ENCODE measurements at places on chromosomes 6 and 20.

DNA sequence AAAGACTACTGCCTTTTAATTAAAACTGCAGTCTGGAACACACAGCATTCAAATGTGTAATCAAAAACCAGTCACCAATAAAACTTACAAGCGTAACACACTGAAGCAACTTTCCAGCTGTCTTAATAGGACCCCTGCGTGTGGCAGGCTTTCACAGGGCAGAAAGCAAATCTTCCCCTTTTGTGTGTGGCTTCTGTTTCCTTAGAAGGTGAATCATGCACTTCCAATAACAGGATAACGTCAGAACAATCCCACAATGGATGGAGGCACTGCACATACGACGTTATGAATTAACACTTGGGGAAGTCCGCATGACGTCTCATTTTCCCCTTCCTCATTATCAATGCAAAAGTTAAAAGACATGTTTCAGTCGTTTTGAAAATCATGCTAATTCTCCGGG is 44.8 kb downstream of the INSM1 start:
- DNase-seq: no peak

DNA sequence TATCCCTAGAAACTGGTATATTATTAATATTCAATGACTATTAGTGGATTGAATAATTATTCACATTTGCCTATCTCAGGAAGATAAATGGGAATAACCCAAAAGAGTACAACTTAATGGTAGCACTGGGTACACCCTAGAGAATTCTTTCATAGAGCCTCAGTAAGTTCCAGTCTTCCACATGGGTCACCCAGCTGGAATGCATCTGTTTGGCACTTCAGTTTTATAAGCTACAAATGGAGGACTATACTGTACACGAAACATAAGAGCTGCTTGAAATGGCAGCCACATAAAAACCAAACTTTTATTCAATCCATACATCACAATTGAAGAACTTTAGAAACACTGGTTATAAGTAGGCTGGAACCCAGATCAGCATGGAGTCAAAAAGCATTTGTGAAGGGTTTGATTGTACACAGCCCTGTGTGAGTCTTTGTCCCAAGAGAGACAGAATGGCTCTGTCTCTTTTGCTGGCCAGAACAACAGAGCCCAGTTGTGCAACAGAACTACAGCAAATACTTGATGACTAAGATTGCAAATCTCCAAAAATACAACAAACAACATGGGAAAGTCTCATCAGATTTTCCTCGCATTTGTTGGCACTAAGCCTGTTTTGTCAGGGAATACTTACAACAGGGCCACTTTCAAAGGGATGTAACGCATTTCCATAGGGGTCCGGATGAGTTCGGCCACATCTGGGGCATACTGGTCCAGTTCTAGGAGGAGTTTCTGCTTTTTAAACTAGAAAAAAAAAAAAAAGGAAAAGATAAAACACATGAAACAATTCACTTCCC is 39.5 kb downstream of the PIGU start:
- no peak for DNase-seq

GRCh38 chr20:57470666-57471495 is 54.1 kb downstream of the CTCFL start:
- DNase-seq: no peak

DNA sequence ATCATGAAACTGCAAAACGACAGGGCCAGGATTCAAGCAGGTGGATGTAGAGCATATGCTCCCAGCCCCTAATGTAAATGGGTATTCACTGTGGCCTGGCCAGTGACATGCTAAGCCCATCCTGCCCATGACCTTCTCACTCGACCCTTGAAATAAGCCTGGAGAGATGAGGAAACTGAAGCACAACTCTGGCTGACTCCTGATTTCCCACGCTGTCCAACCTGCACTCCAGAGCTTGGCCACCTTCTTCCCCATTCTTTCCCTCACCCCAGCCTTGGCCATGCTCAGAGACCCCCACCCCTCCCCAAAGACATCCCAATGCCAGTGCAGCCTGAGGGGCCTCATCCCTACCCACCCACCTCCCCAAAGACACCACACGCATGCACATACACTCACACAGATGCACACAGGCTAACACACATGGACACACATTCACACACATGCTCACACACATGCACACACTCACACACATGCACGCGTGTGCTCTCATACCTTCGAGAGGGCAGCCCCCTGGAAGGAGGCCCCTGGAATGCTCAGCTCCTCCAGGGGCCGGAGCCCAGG is 12.4 kb downstream of the TFEB start:
- no peak for DNase-seq

DNA sequence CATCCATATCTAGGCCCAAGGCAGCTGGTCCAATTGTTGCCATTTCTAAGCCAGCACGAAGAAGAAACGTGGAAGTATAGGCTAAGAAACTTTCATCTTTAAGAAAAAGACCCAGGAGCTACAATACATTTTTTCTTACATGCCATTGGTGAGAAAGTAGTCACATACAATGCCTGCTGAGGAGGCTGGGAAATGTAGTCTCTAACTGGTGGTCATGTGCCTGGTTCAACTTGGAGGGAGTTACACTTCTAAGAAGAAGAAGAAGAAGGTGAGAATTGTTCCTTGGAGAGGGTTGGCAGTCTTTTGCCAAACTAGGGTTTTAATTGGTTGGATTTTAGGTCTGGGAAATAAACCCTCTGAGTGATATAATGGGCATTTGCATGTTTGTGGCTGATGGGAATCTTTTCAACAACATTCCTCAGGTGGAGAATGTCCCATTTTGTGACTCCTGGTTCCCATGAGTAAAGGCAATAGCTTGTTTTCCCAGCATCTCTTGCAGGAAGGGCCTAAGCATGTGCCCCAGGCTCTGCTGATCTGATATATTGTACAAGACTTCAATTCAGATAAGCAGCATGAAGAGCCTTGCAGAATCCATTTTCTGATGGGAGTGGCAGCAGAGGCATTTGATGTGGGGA is 47.0 kb upstream of the PREP start:
- DNase-seq: no peak

DNA sequence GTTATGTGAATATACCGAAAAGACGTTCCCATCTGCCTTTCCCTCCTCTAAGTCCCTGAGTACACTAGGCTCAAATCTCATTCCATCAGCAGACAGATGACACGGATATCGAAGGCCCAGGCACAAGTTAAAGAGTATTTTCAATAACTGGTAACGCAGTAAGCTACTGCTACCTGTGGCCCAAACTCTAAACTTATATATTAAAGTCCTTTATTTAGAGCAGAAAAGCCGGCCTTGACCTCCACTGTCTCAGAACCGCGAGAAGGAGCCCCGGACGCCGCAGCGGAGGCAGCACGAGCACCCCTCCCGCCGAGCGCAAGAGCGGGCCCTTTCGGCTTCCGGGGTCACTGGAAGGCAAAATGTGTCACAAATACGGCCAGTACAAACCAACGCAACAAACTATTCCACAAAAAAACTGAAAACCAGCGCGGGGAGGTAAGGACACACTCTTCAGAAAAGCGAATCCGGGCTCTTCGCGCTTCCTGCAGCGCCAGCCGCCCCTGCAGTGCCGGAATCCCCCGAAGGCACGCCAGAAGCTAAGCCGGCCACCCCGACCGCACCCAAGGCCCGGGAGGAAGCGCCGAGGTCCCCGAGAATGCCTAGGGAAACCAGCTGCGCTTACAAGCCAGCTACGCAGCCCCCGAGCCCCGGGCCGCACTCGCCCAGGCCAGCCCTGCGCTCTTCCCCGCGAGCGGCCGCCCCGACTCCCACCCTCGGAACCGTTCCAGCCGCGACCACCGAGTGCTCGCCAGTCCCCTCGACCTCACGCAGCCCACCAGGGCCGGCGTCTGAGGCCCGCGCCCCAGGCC is 681 bp downstream of the DIDO1 start:
- peak; percentile 51 for DNase-seq

DNA sequence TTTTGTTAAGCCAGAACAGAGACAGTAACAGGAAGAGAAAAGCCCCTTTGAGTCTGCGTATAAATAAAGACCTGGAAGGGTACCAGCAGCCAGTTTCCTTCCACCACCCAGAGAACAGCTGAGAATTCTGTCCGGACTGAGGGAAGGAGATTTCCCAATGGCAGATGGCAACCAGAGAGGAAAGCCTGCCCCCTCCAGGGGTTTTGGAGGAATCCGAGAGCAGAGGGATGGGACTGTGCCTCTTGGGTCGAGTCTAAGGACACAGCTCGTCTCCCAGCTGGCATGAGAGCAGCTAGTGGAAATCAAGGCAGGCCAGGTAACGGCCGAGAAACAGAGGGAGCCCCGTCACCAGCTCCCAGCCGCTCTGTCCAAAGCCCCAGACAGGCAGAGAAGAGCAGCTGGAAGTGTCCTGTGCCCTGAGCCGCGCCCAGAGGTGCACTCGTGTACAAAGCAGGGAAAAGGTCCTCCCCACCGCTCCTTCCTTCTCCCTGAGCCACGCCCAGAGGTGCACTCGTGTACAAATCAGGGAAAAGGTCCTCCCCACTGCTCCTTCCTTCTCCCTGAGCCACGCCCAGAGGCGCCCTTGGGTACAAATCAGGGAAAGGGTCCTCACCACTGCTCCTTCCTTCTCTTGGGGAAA is 134.0 kb upstream of the SNX9 start:
- no peak for DNase-seq

GRCh38 chr6:25334793-25335192 is 55.6 kb downstream of the CARMIL1 start:
- DNase-seq: no peak

- DNase-seq: no peak
Measured at GRCh38 chr20:37627060-37627766, 66.6 kb upstream of the CTNNBL1 start.

DNA sequence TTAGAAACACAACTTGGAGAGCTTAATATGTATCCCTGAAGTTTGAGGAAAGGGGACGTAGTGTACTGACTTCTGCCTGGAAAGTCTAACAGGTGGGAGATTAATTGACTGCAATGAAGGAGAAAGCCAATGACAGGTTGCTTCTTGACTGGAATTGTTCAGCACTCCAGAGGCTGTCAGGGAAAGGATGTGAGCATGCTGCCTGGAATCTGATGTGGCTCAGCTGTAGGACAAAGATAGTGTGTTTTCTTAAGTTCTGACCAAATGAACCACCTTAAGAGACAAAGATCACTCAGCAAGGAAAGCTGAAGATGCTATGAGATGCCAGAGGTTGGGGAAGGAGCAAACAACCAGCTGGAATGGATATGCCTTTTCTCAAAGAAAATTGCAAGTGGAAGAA is 185.8 kb downstream of the PHF3 start:
- DNase-seq: no peak

DNA sequence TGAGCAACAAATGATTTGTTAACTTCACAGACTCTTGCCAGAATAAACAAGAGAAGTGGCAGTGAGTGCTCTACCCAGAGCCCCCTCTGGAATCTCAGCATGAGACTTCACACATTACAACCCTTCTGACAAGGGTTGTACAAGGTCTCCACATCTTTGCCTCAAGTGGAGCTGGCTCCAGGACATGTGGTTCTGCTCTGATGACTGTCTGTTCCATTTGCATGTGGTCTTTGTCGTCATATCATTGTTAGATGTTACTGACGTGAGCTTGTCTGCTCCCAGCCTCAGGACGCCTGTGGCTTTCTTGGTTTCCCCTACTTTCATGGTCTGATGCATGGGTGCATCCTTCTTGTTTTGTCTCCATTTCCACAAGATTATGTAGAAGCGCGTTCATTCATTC is 115.0 kb downstream of the SLC24A3 start:
- no peak for DNase-seq

DNA sequence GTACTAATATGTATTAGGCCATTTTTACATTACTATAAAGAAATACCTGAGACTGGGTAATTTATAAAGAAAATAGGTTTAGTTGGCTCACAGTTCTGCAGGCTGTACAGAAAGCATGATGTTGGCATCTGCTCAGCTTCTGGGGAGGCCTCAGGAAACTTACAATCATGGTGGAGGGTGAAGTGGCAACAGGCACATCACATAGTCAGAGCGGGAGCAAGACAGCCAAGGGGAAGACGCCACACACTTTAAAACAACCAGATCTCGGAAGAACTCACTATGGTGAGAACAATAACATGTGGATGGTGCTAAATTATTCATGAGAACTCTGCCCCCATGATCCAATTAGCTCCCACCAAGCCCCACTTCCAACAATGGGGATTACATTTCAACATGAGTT is 41.3 kb upstream of the CEP162 start:
- DNase-seq: no peak

DNA sequence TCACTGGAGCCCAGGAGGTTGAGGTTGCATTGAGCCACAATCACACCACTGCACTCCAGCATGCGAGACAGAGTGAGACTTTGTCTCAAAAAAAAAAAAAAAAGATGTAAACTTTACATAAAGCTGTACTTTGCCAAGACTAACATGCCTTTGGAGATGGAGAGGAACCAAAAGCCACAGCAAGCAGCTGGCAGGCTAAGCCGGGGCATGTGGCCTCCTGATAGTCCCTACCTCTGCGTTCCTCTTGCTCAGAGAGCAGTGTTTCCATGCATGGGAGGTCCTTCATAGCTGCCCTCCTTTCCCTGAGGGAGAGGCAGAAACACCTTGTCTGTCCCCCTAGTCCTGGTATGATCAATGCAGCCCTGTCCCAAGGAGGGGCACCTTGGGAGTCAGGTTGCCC is 35.2 kb downstream of the SPATA2 start:
- DNase-seq: no peak

DNA sequence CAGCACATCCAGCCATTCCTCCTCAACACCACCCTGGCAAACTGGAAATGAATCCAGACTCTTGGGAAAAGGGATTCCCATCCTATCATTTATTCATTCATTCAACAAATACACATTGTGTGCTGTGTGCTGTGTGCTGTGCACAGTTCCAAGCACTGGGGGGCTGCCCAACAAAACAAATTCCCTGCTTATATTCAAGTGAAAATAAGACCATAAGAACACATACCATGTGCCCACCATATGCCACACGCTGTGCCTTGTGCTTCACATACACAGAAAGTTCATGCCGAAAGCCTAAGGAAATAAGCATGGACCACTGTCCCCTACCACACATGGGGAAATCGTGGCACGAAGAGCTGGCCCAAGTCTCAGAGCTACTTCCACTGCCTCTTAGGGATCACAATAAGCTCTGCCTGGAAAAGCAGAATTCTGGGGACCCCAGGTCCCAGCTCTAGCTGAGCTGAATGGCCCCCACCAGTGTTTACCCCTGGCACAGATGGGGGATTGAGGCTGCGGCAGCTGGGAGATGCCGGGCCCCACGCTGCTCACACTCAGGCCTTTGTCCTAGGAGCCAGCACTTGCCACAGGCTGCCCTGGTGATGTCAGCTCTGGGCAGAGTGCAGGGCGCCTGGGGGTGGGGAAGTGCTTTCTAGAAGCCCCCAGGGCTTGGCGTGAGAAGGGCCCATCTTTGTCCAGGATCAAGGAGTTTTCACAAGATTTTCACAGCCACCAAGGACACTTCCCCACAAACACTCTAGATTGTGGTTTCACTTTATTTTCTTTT is 99.6 kb downstream of the PREX1 start:
- no peak for DNase-seq

GRCh38 chr6:110813338-110814101 is 1.7 kb downstream of the CDK19 start:
- peak; percentile 45 for DNase-seq
